ENCODE measurements at places on chromosomes 7 and 10. TPM values are rescaled to one million over a fixed set of nuclear protein-coding genes. Genes with fewer than 3 reads are reported as not detected.

TAS2R41 gene
- not detected for total RNA-seq

- no peak for DNase-seq
Measured at GRCh38 chr10:30048768-30049517, 10.4 kb downstream of the JCAD start.

LUC7L2 gene
- total RNA-seq: 46.9 TPM

TWIST1 gene
- total RNA-seq: 24.0 TPM

DNA sequence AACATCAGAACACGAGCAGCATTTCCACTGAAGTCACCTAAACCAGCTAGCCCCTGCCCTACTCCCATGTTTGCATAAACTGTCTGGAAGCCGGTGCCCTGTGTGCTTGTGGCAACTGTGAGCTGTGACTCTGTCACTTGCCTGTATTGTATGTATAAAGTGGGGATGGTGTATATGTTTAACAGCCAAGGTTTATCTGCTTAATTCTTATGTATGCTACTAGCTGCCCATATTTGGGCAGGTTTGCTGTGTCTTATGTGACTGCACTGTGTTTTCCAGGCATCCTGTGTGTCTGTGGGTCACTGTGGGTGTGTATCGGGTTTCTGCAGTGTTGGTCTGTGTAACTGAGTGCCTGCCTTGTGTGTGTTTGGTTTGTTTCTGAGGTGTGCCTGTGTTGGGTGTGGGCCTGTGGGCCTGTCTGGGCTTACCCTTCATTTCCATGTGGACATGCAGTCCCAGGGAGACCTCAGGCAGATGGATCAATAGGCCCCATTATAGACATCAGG lies 9.3 kb downstream of the LBX1 start:
- DNase-seq: no peak

GRCh38 chr10:22505911-22506685 lies 160.8 kb downstream of the SPAG6 start:
- peak; percentile 51 for DNase-seq

DNA sequence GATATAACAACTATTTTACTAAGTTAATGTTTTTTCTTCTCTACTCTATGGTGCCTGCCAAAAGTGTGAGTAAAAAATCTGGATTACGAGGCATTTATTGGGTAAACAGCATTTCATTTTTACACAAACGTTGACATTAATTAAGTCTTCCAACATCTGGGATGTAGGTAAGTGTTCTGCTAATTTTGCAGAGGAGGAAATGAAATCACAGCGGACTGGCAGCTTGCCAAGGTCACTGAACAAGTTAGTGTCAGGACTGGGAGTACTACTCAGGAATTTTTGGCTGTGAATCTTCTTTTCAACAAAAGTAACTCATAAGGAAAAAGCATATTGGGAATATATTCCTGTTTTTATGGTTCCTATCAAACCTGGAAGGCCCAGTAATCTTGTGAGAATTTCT lies 612.1 kb upstream of the FZD8 start:
- peak; percentile 38 for DNase-seq

MYH16 gene
- 0.34 TPM for total RNA-seq

DNA sequence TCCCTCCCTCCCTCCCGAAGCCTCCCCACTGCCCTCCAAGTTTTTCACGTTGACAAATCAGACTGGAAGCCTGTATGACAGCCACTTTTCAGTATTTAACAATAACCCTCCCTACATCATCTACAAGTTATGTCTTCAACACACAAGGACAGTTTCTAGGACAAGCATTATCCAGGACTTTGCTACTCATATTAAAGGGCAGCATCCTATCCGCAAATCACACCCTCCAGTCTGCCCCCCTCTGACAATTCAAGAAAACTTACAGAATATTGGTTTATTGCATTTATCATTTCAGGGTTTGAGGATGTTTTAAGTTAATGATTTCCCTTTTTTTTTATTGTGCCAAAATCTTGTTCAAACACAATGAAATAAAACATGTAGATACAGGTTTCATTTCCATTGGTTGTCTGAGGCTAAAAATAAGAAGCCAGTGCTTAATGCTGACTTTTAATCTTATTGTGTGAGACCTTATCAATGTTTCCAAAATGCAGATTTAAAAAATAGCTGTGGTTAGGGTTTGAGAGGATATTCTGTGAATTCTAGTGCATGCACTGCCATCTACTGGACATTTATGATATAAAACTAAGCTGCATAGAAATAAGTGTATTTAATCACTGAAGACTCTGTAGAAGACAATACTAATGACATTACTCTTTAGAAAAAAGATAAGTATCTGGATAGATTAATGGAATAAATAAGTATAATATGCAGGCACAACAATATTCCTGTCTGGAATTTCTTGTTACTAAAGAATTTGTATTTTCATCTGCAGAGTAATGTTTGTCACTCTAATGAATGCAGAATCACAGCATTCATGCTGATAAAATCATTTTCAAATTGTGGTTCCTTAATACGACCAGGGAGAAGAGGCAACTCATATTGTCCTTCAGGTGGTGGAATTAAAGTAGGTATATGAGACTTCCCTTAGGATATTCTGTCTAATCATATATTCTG lies 64.1 kb downstream of the CAV1 start:
- peak; percentile 81 for DNase-seq

DNA sequence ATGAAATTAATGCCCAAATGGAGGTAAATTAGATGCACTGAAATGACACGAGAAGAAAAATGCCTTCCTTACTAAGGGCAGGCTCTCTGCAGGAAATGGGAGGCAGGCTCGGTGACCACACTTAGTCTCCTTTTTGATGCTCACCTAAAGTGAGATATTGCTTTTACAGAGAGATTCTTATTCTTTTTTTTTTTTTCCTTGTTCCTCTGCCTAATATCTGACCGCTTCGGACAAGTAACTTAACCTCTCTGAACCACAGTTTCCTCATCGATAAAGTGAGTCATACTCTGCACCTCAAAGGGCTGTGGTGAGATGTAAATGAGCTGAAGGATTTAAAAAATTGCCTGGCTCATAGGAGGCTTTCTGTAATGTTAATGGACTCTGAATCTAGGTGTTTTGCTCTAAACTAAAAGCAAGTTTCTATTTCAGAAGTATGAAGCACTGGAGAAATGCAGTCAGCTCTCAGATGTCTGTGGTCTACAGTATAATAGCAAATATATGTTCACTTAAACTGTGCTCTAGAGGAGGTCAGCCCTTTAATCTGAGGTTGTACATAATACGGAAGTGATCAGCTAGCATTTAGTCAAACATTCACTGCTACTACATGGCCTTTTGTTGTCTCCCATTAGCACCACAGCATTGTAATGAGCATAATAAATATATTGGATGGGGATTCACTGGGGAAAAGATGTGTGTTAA lies 23.2 kb downstream of the NKX2-3 start:
- DNase-seq: no peak

DNA sequence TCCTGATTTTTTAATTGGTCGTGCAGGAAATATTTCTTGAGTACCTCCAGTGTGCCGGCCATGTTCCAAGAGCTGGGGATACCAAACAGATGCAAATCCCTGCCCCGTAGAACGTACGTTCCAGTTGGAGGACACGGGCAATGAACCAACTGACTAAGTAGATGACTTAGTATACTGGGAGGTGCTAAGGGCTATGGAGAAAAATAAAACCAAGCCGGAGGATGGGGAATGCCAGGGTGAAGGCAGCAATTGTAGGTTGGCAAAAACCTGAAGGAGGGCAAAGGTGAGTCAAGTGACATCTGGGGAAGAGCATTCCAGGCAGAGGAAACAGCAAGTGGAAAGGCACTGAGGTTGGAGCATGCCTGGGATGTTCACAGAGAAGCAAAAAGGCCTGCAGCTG lies 6.8 kb upstream of the VSIR start:
- DNase-seq: no peak

CCDC172 gene
- total RNA-seq: not detected

DNA sequence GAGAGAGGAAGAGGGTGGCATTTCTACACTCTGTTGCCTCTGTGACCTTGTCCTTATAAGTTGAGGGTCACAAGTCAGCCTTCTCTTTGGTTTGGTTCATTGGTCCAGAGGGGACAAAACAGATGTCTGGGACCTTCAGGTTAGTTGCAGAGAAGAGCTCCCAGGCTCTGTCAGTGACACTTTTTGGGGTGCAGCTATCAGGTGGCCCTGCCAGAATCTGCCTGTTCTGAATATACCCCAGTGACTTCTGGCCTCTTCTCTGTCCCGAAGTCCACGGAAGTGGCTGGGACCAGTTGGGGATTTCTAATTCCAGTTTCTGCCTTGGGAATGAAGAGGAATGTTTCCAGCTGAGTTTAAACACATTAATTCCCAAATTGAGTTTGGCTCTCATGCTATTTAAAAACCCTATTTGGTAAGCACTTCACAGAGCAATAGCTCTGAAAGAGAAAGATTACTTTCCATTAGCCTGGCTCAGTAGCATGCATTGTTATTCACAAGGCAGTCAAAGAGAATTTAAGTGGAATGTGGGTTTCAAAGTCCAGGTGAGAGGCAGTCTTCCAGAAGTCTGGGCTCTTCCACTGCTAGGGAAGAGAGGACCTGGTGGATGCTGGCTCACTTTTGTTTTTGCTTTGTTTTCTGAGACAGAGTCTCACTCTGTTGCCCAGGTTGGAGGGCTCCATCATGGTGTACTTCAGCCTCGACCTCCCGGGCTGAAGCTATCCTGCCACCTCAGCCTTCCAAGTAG lies 237.8 kb upstream of the GALNT17 start:
- no peak for DNase-seq

FAM25G gene
- not detected for total RNA-seq

GRCh38 chr7:28979776-28980175 lies 21.6 kb upstream of the TRIL start:
- no peak for DNase-seq

DNA sequence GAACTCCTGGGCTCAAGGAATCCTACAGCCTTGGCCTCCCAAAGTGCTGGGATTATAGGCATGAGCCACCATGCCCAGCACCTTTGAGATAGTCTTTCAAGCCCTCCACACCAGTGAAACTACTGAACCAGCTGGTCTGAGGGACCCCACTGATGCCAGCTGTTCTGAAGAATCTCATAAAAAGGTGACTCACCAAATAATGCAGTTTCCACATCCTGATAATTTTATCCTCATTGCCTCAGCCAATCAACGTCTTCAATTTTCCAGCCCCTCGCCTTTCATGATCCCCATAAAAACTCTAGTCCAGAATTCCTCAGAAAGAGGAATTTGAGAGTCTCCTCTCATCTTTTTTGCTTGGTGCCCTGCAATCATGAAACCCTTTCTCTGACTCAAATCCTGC lies 1691.6 kb upstream of the LRRTM3 start:
- DNase-seq: peak; percentile 4

SUV39H2 gene
- 23.8 TPM for total RNA-seq

CCT6A gene
- 273 TPM for total RNA-seq

DNA sequence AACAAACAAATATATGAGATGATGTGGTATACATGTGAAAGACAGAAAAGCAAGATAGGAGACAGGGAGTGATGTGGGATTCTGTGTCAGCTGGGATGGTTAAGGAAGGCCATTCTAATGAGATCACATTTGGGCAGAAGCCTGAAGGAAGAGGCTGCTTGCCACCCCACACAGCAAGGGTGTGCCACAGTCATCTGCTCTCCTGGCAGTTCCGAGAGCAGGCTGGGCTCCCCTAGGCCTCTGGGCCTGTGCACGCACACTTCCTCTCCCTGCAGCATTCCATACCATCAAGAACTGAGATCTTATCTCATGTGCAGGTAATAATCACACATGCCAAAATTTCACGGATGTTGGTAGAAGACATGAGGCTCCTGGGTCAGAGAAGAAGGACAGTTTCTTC lies 43.1 kb downstream of the SYPL1 start:
- DNase-seq: peak; percentile 22

NUTM2E gene
- total RNA-seq: 0.05 TPM

LGI1 gene
- not detected for total RNA-seq

GRCh38 chr7:20214921-20215669 lies 2.1 kb downstream of the MACC1 start:
- DNase-seq: peak; percentile 49

DNA sequence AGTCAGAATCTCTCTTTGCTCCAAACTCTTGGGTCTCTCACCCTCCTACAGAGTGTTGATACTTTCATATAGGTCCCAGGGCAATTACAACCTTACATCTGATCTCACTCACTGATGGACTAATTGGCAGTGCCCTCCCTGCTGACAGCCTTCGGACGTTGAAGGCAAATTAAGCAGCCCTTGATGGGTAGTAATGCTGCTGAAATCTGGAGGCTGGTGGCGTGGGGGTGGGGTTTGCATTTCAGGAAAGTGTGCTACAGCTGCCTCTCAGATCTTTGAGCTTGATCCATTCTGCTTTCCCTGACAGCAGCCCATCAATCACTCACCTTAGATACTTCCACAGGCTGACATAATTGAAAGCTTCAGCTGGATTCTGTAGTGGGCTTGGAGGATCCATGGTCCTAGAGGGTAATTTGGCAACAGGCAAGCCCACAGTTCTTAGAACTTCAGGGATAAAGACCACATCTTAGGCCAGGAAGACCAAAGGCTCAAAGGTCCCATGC lies 349.1 kb upstream of the PODXL start:
- DNase-seq: no peak

NEUROD6 gene
- total RNA-seq: not detected

RADIL gene
- total RNA-seq: not detected

DNA sequence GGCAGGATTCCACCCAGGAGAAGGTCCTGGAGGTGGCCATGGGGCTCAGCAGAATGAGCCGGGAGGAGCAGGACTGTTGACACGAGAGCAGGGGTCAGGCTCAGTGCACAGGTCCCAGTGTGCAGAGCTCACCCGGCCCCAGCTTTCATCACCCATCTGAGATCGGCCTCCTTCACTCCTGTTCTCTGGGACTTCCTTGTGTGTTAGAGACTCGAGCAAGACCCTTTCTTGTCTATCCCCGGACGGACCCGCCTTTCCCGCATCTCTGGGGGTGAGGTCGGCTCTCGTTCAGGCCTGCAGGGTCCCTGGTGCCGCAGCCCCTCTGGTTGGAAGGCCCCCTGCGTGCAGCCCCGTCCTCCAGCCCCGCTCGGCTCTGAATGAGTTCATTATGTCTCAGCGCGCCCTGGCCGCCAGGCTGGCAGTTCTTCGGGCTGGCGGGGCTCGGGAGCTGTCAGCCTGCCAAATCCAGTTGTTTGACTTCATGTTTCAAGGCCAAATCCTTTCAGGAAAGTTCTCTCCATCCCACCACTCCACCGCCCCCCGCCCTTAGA lies 127.9 kb downstream of the LHPP start:
- no peak for DNase-seq

GRCh38 chr7:102974366-102975236 lies 61.8 kb downstream of the LRRC17 start:
- no peak for DNase-seq

CD36 gene
- 9.4 TPM for total RNA-seq

DNA sequence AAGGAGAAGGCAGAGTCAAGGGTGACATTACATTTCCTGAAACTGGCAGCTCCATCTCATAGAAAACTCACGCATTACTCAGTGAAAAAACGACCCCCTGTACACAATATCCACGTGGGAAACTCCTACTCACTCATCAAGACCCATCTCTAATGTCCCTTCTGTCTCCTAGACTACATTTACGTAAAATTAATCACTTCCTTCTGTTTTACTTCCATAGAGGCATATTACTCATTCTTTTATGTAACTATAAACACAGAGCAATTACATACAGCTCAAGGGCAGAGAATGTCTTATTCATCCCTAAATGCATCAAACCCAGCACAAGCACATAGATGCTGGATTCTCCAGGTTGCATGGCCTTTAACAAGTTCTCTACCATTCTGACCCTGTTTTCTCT lies 281.8 kb downstream of the KCNMA1 start:
- DNase-seq: peak; percentile 89

- DNase-seq: peak; percentile 73
Measured at GRCh38 chr10:13893926-13894325, 307.2 kb downstream of the PRPF18 start.

GRCh38 chr7:144391823-144392255 lies 11.7 kb downstream of the NOBOX start:
- DNase-seq: peak; percentile 57
